GM03348 (cell line): ENCODE measurements at places on chromosomes 16 and 17.

DNA sequence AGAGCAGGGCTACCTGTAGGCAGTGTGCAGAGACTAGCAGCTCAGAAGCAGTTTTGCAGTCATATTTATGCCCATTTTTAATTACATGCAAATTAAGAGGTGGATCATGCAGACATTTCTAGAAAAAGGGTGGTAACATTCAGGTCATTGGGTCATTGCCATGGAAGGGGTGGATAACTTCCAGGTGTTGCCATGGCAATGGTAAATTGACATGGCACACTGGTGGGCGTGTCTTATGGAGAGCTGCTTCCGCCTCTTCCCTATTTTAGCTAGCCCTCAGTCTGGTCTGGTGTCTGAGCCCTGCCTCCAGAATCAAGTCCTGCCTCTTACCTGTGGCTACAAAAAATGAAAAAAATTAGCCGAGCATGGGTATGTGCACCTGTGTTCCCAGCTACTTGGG, 2.8 kb upstream of the DNAI2 start:
- no peak for DNase-seq

DNA sequence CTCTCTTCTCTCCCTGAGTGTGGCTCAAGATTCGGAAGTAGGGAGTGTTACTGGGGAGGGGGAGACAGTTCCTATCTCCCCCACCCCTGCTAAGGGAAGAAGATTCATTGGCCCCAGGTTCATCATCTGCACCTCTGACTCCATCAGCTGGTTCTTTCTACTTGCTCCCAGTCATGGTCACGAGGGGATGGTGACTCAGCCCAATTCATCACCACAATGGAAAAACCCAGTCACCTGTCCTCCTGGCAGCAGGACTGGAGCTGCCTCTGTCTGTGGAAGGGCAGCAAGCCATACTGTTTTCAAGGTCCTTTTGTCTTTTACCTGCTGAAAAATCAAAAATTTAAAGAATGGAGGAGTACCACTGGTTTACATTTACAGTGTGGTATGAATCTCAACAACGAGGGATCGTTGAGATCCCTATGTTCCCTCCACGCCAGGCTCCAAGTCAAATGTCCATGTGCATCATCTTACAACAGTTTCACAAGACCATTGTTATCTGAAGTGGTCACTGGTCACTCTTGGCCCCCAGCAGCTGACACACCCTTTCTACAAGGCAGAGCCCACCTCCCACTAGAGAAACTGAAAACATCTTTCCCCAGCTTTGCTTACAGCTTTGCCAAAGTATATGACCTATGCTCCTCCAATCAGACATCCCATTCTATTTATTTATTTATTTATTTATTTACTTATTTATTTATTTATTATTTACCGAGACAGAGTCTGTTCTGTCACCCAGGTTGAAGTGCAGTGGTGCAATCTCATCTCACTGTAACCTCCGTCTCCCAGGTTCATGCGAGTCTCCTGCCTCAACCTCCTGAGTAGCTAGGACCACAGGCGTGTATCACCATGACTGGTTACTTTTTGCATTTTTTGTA, 40.4 kb upstream of the NDRG4 start:
- DNase-seq: peak; percentile 36

DNA sequence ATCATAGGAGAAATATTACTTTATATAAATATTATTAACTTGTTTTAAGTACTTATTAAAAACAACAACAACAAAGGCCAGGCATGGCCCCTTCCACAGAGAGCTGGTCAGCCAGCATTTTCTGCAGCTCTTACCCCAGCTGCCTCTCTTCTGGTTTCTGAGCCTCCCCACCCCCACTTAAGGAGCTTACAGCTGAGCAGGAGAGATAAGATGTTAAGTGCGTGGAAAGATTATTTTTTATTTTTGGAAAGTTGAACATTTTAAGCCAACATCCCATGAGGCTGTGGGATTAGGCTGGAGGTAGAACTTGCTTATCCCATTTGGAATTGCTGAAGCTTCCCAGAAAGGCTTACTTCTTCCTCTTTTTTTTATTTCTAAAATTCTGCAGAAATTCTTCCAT, 401.2 kb downstream of the SEC14L1 start:
- DNase-seq: no peak

- no peak for DNase-seq
Measured at GRCh38 chr16:47940466-47940865, 215.3 kb downstream of the ABCC12 start.

DNA sequence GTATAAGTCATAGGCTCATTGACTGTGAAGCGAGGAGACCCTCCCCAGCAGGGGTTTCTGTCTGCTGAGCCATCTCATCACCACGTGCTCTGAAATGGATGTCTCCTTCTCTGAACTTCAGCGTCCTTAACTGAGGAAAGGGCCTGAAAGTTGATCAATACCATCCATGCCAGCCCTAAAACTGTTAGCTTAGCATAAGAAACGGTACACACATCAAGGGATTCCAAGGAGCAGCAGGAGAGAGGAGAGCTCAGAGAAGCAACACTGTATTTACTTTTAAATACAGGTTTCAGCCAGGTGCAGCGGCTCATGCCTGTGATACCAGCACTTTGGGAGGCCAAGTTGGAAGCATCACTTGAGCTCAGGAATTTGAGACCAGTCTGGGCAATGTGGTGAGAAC, 248.9 kb upstream of the TNRC6C start:
- no peak for DNase-seq

DNA sequence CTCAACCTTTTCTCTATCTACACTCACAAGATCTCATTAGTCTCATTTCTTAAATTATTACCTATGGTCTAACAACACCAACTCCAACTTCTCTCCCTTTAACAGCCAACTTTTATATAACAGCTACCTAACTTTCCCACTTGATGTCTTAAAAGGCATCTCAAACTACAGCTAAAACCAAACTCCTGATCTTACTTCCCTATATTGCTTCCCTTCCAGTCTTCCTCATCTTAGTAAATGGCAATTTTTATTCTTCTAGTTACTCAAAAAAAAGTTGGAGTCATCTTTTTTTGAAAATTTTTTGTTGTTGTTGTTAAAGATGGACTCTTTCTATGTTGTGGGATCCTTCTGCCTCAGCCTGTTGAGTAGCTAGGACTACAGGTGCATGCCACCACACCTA, 15.3 kb downstream of the SRR start:
- no peak for DNase-seq

DNA sequence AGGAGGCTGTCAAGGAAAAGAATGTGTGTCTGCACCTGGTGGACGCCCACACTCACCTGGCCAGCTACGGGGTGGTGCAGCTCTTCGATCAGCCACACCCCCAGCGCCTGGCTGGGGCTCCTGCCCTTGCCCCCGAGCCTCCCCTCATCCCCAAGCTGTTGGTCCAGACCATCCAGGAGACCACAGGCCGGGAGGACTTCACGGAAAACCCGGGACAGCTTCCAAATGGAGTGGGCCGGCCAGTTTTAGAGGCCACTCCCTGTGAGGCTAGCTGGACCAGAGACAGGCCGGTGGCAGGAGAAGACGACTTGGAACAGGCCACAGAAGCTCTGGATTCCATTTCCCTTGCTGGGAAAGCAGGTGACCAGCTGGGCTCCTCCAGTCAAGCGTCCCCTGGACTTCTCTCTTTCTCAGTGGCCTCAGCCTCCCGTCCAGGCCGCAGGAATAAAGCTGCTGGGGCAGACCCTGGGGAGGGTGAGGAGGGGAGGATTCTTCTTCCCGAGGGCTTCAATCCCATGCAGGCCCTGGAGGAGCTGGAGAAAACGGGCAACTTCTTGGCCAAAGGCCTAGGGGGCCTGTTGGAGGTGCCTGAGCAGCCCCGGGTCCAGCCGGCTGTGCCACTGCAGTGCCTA, 2.2 kb downstream of the WDR81 start:
- no peak for DNase-seq

GRCh38 chr16:66147291-66147690, 219.2 kb upstream of the CDH5 start:
- DNase-seq: no peak

GRCh38 chr16:70696952-70697593, 11.2 kb upstream of the MTSS2 start:
- no peak for DNase-seq

DNA sequence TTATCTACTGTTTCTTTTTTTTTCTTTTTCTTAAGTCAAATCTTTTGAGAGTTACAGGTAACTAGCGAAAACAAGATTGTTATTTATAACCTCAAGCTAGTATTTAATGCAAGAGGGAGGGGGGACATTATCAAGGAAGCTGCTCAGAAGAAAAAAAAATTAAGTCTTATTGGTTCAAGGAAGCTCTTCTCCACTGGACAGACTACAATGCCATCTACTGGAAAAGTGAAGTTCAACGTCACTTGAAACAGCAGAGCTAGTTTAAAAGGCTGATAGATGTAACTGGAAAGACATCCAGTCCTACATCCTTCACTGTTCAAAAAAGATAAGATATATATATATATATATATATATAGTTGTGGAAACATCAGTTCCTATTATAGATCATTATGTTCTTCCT, 418.0 kb upstream of the PSMD7 start:
- DNase-seq: peak; percentile 69

GRCh38 chr16:86758932-86759331, 180.6 kb downstream of the FOXL1 start:
- DNase-seq: no peak

DNA sequence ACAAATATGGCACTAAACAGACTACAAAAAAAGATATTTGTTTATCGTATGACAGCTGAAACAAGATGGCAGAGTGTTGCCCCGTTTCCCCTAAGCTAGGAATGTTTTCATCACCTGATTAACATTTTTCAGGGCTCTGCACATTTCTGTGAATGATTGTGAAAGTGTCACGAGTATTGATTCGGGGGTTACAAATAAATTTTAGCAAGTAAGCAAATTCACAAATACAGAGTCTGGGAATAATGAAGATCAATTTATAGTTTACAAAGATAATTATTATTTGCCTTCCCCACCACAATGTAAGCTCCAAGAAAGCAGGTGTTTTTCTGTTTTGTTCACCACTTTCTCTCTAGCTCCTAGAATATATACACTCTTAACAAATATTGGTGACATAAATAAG, 361.2 kb upstream of the ERCC4 start:
- DNase-seq: no peak

GRCh38 chr17:524406-524950, 171.9 kb upstream of the RPH3AL start:
- no peak for DNase-seq

DNA sequence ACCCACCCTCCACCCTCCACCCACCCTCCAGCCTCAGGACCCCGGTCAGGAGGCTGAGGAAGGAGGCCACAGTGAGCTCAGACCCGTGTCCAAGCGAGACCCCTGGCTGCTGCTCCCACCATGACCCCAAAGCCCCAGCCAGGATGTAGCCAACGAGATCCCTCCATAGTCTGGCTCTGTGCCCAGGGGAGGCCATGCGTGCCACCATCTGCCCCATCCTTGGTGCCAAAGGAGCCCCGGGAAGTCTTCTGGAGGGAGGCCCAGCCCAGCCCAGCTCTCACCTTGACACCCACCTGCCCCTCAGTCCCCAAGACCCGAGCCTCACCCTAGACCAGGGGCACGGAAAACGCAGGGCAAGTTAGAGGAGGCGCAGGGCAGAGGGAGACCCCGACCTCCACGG, 34.2 kb downstream of the PIEZO1 start:
- no peak for DNase-seq

- DNase-seq: no peak
Measured at GRCh38 chr16:661184-661821, 6.6 kb upstream of the RHOT2 start.

GRCh38 chr16:30567160-30567990, 4.1 kb downstream of the ZNF688 start:
- no peak for DNase-seq

DNA sequence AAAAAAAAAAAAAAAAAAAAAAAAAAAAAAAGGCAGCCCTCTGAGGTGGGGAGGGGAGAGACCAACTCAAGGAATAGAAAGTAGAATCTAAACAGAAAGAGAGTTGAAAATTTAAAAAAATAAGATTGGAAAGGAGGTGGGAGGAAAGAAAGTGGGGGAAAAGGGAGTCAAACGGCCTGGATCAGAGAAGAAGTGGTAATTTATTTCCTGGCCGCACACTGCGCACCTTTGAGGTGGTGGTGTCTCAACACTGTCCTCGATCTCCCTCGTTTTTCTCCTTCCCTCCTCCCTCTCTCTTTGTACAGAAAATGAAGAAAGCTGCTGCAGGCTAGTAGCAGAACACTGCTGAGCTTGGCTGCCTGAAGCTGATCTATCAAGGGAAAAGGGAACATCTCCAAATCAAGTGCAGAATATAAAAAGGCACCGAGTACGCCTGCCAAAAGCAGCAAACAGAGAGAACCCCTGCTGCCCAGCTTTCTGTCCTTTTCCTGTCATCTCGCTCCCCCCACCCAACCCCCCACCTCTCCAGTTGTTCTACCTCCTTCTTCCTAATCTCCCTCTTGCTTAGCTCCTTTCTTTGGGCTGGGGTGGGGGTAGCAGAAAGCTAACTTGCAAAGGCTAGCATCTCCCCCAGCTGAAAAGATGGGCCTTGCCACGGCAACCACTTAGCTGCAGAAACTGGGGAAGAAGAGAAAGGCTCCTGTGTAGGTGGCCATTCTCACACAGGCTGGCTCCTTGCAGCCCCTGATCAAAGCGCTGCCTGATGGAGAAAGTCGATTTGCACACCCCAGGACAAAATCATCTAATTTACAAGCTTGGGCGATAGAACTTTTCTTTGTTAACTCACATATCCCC, 22.5 kb downstream of the AXIN2 start:
- DNase-seq: no peak

DNA sequence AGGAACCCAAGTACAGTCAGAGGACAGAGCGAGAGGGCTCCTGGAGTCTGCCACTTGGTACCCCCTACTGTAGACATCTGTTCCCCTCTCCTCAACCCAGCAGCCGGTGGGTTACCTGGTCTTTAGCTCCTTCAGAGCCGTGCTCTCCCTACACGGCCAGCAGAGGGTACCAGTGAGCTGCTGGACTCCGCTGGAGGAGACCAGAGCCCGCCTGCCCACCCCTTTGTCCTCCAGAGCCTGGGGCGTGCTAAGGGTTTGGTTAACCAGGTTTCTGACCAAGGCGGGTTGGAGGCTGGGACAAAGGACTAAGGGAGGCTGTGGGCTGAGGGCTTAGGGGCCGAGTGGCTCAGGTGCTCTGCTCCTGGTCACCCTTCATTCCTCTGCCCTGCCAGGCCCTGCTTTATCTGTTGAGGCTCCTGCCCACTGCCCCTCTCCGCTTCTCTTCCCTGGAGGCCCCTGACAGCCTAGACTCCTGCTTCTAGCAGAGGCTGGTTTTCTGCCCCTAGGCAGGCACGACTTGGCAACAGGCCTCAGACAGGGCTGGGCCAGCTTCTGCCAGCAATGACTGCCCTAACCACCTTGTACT, 2.7 kb upstream of the HSD11B2 start:
- peak; percentile 82 for DNase-seq

GRCh38 chr17:44956998-44957981, 9.7 kb upstream of the KIF18B start:
- no peak for DNase-seq

DNA sequence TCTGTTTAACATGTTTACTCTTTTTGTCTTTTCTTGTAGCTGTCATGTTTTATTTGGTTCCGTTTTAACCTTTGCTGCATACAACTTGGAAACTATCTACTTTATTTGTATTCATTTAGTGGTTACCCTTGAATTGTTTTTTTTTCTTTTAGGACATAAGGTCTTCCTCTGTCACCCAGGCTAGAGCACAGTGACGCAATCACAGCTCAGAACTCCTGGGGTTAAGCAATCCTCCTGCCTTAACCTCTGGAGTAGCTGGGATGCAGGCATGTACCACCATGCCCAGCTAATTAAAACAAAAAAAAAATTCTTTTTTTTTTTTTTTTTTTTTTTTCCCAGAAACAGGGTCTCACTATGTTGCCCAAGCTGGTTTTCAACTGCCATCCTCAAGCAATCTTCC, 29.8 kb upstream of the USP43 start:
- DNase-seq: no peak

- DNase-seq: no peak
Measured at GRCh38 chr17:30545024-30545423, 67.8 kb downstream of the GOSR1 start.
